Cardiac fibroblast (primary cell): ENCODE measurements at places on chromosomes 5 and 9.

GRCh38 chr5:77175231-77175630, 35.2 kb upstream of the PDE8B start:
- DNase-seq = no peak

- no peak for DNase-seq
These were observed 13.0 kb downstream of the ELL2 start for GRCh38 chr5:95948631-95949030.

DNA sequence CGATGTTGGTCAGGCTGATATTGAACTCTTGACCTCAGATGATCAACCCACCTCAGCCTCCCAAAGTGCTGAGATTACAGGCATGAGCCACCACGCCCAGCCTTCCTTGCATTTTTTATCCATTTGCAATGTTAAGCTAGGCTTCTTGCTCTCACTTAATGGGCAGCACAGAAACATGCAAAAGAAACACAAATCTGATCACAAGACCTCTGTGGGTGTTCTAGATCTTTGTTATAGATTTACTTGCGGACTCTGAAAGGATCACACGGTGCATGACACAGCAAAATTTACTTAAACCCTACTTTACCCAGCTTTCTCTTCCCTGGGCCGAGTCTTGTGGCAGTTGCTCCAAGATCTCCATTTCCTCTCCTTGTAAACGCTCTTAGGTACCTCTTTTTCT, 71.3 kb downstream of the PSAT1 start:
- no peak for DNase-seq

DNA sequence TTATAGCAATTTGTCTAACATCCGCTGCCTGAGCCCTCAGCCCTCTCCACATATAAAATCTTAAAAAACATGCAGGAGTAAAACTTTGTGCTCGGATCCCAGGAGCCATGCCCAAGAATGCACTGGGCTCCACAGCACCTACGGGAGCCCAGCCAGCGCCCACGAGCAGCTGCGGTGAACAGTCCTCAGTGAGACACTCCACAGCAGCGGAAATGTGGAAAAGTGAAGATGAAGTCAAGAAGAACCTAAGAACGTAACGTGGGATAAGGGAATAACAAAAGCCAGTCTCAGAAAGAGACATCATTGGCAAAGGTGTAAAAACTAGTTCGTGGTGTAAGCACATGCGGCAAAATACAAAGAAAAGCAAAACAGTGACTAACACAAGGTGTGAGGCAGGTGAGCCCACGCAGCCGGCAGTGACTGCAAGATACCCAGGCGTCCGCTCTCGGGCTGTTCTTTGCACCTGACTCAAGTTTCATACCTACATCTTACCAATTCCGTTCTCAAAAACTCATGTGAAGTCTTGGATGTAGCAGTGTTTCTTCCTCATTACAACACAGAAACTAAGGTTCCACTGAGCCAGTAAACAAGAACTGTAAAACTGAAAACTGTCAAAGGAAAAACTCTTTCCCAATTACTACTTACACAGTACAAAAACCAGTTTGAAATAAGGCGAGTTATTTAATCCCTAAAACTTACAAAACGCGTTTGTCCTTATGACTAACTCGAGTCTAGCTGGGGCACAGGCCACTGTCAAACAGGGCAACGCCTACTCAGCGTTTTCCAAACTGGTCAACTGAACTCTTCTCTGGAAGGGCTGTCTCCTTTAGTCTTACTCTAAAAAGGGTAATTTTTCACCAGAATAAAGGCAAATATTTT, 1.7 kb downstream of the CAMSAP1 start:
- DNase-seq = peak; percentile 60

DNA sequence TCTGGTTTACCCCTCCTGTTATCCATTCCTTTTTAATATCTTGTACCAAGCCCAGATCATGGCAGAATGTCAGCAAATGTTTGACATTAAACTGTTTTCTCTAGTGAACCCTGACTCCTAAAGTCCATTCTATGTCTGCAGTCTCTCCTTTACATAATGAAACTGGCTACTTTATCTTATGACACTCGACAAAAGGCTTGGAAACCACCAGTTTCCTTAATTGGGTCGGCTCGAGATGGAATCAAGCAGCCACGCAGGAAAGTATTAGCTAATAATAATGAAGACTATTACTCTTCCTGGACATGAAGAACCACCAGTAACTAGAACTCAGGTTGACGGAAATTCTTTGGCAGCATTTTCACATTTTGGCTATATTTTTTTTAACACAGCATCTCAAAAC, 17.5 kb downstream of the DAP start:
- DNase-seq = no peak

GRCh38 chr9:110040788-110041187, 167.2 kb downstream of the C9orf152 start:
- DNase-seq = peak; percentile 91

GRCh38 chr5:135829179-135829578, 5.3 kb upstream of the SLC25A48 start:
- no peak for DNase-seq

- peak; percentile 33 for DNase-seq
These were observed 20.6 kb downstream of the GNAQ start for GRCh38 chr9:78011049-78011448.

DNA sequence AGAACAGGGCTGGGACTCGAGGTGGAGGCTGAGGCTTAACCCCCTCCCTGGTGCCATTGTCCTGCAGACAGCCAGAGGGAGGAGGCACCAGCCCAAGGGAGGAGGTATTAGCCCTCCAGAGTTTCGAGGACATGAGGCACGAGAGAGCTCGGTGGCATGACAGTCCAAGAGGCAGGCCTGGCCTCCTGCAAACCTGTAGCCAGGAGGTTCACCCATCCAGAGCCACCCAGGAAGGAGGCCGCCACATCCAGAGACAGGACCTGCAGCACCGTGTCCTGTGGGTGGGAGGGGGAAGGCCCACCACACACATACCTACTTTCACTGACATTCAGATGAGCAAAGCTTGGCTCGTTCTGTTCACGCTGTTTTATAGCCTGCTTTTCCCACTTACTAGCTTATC, 75.2 kb upstream of the ADAMTS2 start:
- DNase-seq = no peak

DNA sequence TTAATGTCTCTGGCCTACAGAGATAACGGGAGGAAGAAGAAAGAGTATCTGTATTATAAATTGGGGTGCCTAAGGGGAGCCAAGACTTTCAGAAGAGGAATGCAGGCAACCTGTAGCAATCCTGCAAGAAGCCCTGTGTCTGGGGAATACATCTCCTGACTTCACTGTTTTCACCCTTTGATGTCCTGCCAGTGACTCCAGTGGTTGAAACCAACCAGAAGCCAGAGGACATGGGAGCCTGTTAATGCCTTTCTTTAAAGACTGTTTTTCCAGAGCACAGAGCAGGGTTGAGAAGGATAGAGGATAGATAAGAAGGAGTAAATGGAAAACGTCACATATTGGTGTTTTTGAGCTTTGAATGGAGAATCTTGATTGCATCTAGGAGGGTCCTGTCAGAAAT, 151.2 kb downstream of the HACD4 start:
- DNase-seq = no peak

DNA sequence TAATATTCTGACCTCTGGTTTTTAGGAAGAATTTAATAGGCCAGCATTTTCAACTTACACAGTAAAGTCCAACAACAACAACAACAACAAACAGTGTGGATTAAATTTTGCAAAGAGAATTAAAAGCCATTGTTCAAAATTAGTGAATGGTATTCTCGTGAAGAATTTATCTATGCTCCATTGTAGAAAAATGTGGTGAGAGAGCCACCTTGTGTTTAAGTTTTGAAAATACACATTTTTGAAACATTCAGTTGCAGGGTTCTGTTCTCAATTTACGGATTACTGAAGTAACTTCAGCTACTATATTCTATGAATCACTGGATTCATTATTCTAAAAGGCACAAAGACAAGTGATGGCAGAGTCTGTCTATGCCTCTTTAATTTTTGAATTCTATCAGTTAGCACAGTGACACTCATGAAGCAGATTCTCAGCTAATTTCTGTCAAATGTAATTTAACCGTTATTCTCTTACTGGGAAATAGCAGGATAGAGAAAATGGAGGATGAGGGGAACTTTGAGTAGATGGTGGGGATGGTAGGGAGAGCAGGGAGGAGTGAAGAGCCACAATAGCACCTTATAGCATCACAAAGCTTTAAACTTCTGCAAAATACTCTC, 11.0 kb downstream of the CCDC152 start:
- peak; percentile 65 for DNase-seq

DNA sequence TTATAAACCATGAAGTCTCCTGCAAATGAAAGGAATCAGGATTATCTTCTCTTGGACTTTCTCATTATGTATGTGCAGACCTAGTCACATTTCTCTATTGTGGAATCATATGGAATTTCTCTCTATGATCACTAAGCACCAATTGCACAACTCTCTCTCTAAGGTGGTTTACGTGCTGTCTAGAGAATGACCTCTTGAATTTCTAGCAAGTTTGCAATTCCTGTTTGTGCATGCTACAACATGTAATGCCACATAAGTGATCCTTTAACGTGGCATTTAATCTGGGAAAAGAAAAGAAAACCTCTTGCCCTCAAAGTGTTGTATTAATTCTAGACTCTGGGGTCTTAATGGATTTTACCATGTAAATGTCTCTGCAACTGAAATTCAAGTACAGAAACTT, 5.0 kb upstream of the PPP2R2B start:
- no peak for DNase-seq

DNA sequence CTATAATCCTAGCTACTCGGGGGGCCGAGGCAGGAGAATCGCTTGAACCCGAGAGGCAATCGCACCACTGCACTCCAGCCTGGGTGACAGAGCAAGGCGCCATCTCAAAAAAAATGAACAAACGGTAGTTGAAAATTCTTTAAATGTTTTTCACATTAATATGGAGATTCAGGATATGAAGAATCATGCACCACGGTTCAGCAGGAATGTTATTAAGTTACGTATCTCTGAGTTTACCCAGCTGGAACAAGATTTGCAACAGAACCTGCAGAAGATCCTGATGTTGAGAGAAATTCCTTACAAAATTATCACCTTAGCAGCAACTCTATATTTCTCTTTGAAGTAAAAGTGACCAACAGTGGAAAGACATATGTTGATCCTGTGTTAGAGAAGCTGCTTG, 10.0 kb downstream of the PCDHGA12 start:
- no peak for DNase-seq

DNA sequence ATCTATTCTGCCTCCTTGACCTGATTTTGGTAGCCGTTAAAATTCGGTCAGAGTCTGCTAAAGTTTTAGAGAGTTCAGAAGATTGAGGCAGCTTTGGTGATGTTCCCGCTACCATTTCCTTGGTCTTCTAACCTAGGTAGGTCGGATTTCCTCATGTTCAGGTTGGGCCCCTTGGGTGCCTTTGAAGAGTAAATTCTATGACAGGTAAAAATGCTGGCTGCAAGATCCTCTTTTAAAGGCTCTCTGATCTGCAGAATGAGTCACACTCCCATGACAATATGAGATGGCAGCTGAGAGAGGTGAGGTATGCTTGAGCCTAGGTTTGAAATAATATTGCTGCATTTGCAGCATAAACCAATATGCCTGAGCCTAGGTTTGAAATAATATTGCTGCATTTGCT, 198.9 kb downstream of the TSSK1B start:
- DNase-seq = no peak

GRCh38 chr9:115615821-115616665, 498.1 kb upstream of the TNC start:
- DNase-seq = peak; percentile 54

GRCh38 chr9:119053070-119053469, 316.2 kb downstream of the BRINP1 start:
- no peak for DNase-seq

- peak; percentile 57 for DNase-seq
These were observed 1.1 kb downstream of the MAMDC2 start for GRCh38 chr9:70044490-70045307.

- no peak for DNase-seq
These were observed 177.8 kb downstream of the RGS3 start for GRCh38 chr9:113641100-113641885.

DNA sequence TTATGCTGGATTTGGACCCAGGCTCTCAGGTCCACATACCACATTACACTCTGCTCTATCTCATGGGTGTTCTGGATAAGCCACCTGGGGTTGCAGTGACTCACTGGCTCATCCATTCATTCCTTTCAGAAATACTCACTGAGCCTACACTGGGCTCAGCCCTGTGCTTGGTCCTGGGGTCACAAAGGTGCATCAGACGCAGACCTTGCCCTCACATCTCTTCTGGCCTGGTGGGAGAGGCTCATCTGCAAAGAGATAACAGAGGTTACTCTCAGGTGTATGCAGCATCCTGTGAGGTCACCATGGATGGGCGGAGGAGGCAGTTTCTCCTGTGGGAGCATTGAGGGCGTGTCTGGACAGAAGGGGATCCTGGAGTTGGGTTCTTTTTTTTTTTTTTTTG, 12.1 kb downstream of the CDHR2 start:
- no peak for DNase-seq

GRCh38 chr9:90301277-90301653, 341.4 kb downstream of the DIRAS2 start:
- peak; percentile 82 for DNase-seq

- no peak for DNase-seq
These were observed 135.1 kb upstream of the ERCC6L2 start for GRCh38 chr9:95740217-95741004.

GRCh38 chr9:13149454-13149853, 130.0 kb downstream of the MPDZ start:
- no peak for DNase-seq

DNA sequence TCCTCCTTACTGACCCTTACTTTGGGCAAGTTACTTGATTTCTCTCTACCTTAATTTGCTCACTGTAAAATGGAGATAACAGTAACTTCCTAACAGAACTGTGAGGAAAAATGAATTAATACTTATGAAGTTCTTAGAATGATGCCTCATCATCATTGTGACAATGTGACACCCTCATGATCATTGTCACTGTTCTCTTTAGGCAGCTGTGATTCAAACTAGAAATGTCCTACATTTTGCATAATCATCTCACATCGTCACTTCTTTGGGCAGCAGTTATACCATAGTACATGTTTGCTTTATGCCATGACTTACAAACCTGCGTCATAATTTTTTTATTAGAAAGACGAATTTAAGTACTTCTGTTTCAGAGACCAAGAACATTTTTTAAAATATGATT, 9.7 kb downstream of the SLC30A5 start:
- no peak for DNase-seq

GRCh38 chr5:160357394-160357793, 13.0 kb downstream of the C1QTNF2 start:
- no peak for DNase-seq

DNA sequence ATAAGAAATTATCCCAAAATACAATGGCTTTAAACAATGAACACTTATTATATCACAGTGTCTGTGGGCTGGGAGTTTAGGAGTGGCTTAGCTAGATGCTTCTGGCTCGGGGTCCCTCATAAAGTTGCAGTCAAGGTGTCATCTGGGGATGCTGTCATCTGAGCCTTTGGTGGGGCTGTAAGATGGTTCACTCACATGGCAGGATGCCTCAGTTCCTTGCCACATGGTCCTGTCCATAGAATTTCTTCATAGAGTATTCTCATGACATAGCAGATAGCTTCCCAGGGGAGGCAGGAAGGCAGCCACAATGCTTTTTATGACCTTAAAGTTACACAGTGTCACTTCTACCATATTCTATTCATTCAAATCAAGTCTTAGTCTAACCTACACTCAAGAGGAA, 51.2 kb upstream of the HMHB1 start:
- DNase-seq = no peak

- no peak for DNase-seq
These were observed 103.2 kb upstream of the LMX1B start for GRCh38 chr9:126510564-126510963.

- DNase-seq = peak; percentile 71
These were observed 14.5 kb upstream of the LPAR1 start for GRCh38 chr9:111052791-111053190.
